ENCODE measurements at places on chromosomes 5 and 9.

GRCh38 chr9:134408389-134408788, 82.1 kb downstream of the RXRA start:
- no peak for DNase-seq

- no peak for DNase-seq
Observed at GRCh38 chr9:37984672-37985611, 81.0 kb upstream of the SLC25A51 start.

GRCh38 chr5:92309336-92309991, 926.3 kb upstream of the ARRDC3 start:
- no peak for DNase-seq

DNA sequence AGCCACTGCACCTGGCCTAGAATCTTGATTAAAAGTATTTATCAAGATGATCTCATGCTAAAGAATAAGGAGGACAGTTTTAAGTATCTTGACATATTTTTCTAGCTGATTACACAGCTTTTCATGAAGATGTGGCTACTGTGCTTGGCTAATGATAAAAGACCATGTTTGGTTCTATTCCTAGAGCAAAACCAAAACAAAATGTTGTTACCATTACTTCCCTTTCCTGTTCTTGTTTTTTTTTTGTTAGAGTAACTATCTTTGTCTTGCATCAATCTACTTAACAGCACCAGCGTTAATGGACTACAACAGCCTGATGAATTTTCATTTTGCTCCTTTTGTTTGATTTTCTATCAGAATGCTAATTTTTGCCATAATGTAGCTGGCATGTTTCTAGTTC, 86.2 kb upstream of the DHFR start:
- no peak for DNase-seq

- DNase-seq: no peak
Observed at GRCh38 chr5:141149812-141150211, at the start of gene PCDHB6. Gene PCDHB6, plus strand, starts transcription at chr5:141150057. Its CDS starts 201 bp downstream, at chr5:141150258.

- peak; percentile 93 for DNase-seq
Observed at GRCh38 chr5:177554474-177555111, at the start of gene FAM193B. Gene FAM193B, minus strand, starts transcription at chr5:177554563. Its CDS starts 105 bp downstream, at chr5:177554458.

- DNase-seq: no peak
Observed at GRCh38 chr5:9340085-9340484, 205.8 kb downstream of the SEMA5A start.

DNA sequence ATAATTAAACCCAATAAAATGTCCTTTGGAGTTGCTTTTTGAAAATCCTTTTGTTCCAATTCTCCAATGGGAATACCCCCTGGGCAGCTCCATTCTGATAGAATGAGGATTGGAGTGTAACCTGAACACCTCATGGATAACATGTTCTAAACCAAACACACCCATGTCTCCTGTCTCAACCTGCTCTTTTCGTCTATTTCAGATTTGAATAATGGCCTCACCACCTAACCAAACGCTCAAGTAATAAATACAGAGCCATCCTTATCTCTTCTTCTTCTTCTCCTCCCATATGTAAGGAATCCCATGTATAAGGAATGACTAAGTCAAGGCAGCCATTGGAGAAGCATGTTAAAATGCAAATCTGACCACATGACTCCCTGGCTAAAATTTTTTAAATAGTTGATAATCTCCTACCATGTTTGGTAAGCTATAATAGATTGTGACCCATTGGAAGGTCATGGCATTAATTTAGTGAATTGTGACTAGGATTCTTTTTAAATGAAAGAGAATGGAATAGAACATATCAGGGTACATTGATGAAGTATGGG, 26.0 kb downstream of the ELL2 start:
- DNase-seq: no peak

- no peak for DNase-seq
Observed at GRCh38 chr5:174457141-174457678, 267.2 kb upstream of the MSX2 start.

DNA sequence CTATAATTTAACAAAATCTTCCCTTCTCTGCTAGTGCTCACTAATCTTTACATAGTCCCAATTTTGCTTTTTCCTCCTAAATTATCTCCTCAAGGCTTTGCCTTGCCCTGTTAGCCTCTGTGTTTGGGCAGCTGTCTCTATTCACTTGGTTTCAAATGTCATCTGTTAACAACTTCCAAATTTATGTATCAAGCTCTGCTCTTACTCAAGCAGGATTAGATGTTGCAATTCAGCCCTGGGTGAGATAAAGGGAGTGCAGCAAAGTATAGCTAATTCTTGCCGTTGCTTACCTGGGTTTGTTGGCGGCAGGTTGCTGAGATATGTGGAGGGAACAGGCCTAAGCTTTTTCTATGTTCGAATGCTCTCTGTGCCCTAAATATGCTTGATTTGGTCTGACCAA, 483.8 kb downstream of the DMAC1 start:
- DNase-seq: no peak

GRCh38 chr5:61232490-61233050, 70.3 kb upstream of the SMIM15 start:
- no peak for DNase-seq

DNA sequence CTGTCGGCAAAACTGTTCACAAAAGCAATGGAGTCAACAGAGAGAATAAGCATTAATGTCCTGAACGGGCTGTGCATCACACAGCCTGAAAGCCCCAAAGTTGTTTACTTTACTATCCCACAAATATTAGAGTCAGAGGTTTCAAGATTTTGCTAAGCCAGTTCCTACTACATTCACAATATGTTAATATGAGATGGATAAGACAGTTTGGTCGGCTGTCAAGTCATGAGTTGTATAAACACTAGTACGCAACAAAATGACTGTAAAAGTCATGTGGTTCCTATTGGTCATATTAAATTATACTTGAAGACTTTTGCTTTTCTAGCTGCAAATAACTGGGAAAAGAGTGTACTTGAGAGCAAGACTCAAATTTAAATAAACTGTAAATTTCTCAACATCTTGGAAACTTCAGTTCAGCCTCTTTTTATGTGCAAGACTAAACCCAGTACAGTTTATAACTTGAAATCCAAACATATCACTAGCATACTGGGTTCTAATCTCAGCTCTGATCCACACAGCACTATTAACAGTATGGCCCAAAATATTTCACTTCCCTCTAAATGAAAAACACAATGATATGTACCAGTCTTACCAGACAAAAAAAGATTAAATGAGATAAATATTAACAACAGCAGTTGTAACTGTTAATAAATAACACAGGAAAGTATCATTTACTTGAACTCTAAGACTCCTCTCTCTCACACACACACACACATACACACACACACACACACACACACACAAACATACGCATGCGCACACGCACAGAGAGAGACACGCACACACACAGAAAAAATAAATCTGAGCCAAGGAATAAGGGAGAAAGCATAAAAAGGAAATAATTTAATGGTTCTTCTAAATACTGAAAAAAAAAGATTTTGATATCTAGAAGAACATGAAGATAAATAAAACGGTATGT, 33.1 kb downstream of the FANCC start:
- DNase-seq: no peak

DNA sequence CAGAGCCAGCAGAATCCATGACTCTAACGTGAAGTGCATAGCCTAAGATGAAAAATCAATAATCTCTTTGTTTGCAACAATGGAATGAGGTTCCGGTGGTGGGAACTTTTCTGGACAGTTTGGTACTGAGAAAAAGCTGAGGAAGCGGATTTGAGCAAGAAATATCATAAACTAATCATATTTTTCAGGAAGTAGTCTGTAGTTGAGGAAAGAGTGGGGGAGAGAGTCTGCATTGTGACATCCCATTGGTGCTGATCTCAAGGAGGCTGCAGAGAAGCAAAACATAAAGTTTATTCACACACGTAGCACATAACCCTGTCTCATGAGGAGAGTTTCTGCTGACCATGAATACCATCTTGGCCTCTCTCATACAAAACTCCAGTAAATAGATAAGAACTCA, 15.8 kb upstream of the FCHO2 start:
- no peak for DNase-seq

GRCh38 chr9:5557606-5558587, 47.6 kb downstream of the PDCD1LG2 start:
- DNase-seq: peak; percentile 13

DNA sequence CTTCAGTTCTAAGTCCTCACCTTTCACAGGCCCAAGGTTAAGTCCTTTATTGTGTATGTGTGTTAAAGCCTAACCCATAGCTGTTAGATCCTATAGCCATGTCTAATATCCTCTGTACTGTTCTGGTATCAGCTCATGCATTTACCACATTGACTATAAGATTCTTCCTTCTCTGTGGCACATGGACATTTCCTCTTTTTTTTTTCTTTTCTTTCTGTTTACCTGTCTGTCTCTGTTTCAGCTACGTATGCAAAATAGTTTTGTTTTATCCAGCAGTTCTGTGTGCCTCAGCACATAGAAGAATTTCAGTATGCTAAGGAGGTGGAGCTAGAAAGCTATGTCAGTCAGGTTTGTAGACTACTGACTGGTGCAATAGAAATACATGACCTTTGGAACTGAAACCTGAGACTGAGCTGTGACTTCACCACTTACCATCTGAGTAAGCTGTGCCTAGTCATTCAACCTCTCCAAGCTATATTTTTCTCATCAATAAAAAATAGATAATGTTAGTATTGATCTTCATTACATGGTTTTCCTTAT, 155.6 kb upstream of the VLDLR start:
- DNase-seq: no peak

DNA sequence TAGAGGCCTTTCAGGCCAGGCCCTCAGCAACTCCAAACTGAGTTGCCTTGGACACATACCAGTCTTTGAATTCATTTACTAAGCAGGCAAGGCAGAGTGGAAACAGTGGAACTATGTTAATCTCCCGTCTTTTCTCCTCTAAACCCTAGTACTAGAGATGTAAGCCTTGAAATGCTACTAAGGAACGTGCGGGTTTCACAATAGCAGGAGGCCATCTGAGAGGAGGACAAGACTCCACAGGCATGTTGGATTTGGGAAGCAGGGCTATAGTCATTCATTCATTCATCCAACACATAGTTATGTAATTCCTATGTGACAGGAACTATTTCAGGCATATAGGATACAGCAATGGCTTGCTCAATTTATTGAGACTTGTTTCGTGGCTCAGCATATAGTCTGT, 3.3 kb upstream of the OCLN start:
- no peak for DNase-seq

DNA sequence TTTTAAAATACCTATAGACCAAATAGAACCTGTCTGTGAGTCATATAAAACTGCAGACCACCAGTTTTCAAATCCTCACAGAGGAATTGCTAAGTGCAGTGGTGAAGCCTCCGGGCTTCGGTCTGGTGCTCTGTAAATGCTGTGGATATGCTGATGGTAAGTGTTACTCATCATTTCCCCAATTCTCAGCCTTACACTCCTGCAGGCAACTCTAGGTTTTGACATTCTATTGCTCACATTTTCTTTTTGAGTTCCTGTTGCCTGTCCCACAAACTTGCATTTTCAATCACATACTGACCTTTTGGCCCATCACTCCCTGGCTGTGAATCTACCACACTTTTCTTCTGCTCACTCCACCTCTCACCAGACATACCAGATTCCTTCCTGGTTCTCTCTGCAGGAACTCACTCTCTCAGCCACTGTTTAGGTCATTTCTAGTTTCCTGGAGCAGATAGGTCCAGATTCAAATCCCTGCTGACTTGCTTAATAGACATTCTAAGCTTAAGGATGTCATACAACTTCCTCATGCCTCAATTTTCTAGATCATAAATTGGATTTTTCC, 192.9 kb downstream of the RAB3C start:
- DNase-seq: no peak
